ENCODE measurements at places on chromosomes 2 and 18.

GRCh38 chr2:10330700-10331026 is 28.0 kb downstream of the HPCAL1 start:
- no peak for DNase-seq

DNA sequence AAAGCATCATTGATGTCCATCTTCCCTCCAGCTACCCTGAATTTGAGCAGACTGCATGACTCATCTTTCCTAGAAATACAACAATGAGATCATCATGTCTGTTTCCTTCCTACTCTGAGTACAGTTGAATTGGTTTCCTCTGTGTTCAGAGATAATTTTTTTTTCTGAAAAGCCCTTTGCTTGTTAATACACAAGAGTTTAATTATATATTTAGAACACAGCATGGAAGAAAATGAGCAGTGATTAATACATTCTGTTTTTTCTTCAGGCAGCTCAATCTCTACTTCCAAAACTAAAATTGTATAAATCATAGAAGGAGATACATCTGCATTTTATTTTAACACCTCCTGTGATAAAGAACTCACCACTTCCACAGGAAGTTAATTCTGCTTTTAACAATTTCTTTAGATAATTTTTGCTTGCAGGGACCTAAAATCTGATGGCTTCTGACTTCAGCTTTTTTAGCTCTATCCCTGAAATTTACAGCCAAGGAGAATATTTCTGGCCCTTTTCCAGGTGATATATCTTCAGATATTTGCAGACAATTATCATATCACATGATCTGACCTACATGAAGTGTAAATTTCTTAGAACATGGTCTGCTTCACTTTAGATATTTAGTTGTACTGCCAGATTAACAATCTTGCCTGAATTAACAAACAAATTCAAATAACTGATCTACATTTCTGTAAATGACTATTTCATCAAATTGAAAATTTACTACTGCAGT is 249.0 kb downstream of the TRIB2 start:
- DNase-seq, result no peak

DNA sequence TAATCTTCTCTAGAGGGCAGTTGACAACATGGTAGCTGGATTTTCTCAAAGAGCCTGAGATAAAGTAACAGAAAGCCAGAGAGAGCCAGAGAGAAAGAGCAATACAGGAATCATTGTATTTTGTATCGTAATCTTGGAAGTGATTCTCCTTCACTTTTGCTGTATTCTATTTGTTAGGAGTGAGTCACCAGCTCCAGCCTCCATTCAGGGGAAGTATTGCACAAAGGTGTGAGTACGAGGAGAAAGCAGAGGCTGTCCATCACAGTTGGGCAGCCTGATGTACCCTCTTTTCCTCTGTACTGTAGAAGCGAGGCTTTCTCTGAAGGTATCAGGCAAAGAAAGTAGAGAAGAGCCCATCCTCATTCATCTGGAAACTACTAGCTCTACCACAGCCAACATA is 176.8 kb downstream of the KCNS3 start:
- DNase-seq, result no peak

DNA sequence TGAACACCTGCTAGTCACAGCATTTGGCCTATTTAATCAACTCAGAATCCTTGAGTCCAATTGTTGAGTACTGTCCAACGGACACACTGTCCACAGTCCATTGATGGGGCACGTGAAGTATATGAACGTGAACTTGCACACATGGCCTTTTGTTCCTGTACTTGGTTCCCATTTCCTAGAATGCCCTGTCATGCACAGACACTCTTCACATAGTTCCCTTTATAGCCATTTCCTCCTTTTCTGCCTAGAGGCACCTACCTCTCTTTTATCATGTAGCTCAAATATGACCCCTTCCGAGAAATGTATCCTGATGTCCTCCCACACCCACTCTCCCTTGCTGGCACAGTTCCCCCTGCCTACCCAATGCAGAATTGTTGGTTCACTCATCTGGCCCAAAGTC is 8.7 kb upstream of the CRYGA start:
- no peak for DNase-seq

GRCh38 chr2:23591111-23591510 is 206.1 kb downstream of the KLHL29 start:
- DNase-seq, result no peak

GRCh38 chr2:106137731-106138521 is 56.2 kb downstream of the UXS1 start:
- DNase-seq, result no peak

- DNase-seq, result no peak
Observed at GRCh38 chr2:54895730-54896129, 154.5 kb downstream of the RTN4 start.

DNA sequence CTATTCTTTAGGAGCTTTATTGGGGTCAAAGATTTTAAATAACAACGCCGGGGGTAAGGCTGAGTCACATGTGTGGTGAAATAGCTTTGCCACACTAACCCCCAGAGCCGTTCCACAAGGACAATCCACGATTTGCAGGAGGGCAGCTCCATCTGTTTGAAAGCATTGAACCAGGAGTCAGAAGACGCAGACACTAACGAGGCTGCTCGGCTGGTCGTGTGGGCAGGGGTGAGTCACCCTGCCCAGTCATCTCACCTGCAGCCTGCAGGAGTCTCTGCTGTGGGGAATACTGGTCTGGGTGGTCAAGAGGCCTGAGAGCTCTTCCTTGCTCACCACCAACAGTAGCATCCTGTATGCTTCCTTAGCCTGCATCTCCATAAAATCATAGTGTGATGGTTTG is 149.2 kb upstream of the NCK2 start:
- no peak for DNase-seq

DNA sequence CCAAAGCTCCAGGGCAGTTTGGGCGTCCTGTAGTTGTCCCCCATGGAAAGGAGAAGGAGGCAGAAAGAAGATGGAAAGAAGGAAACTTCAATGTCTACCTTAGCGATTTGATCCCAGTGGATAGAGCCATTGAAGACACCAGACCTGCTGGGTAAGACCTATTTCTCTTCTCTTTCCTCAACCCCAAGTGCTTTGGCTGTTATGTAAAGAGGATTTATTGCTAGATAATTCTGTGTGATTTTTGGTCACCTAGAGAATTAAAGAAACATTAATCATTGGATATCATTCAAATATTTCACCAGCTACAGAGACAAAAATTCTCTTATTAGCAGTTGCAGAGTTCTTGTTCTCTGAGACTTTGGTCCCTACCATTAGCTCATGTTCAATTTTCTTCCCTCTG is 1.9 kb downstream of the GALNT5 start:
- no peak for DNase-seq

- no peak for DNase-seq
Observed at GRCh38 chr18:73908323-73908722, 239.3 kb downstream of the FBXO15 start.

DNA sequence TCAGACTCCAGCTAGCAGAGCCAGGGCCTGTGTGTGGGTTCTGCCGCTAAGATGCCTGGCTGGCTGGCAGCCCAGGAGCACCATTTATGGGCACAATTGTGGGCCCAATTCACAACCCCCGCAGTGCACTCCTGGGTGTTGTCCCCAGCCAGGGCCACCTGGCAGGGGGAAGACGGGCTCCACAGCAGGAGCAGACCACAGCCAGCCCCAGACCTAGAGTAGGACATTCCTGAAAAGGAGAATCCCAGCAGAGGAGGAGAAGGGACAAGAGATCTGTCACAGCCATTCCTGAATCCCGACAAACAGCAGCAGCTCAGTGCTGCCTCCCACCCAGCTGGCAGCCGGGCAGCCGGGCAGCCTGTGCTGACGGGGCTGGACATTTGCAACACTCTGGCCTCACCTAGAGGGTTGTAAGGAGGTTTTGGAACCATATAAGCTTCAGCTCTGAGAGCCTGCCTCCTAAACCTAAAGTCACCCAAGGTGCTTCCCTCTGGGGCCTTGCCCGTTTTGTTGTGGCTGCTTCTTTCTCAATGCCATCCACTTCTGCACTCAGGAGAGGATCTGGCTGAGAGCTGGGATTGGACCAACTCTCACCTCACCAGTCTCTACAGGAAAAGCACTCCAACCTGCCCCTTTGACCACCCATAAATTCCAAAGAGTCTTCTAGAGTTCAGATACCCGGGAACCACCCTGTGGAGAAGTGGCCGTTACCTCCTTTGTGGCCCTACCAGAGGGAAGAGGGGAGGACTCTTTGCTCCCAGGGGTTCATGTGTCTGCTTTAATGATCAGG is 4.1 kb upstream of the TMEM177 start:
- DNase-seq, result no peak

DNA sequence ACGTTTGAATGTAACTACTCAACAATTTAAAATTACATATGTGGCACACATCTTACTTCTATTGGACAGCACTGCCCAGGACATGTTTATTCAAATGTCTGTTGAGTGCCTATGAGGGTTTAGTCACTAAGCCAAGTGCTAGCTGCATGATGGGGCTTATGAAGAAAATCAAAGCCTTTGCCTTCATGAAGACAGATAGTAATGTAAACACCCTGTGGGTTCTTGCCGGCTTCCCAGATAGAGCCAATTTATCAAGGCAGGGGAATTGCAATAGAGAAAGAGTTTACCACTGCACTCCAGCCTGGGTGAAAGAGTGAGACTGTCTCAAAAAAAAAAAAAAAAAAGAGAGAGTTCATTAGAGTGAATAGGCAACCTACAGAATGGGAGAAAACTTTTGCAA is 43.7 kb upstream of the NEB start:
- DNase-seq, result no peak

GRCh38 chr2:107595285-107595684 is 231.4 kb upstream of the RGPD4 start:
- DNase-seq, result no peak

DNA sequence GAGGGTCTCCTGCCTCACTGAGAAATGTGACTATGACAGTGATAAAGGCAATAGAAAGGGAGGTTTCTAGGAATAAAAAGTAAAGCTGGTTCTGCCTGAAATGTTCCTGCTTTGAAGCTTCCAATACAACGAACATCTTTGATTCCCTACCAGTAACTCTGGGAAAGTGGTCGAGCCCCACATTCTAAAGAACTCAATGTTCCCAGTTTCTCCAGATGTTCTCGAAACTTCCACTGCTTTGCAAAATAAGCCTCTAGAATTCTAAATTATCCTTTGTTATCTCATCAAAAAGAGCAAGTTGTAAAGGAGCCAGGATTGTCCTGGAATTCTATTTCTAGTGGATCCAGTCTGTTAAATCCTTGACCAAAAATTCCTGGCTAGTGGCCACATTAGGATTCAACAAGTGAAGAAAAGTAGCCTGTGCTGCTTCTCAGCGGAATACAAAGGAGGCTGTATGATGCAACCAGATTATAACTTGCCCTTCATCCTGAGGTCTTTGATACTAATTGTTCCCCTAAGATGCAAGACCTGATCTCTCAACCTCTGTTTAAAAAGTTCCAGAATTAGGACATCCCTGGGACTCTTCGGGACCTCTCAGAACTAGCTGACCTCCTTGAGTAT is 8.4 kb downstream of the SCN7A start:
- no peak for DNase-seq

- DNase-seq, result no peak
Observed at GRCh38 chr2:238425505-238425978, 1.2 kb upstream of the ASB1 start.

GRCh38 chr2:1569879-1570450 is 156.7 kb downstream of the TPO start:
- DNase-seq, result no peak

GRCh38 chr2:81467096-81467495 is 1162.5 kb upstream of the LRRTM1 start:
- DNase-seq, result no peak

GRCh38 chr2:88210132-88211002 is 40.2 kb downstream of the THNSL2 start:
- no peak for DNase-seq

DNA sequence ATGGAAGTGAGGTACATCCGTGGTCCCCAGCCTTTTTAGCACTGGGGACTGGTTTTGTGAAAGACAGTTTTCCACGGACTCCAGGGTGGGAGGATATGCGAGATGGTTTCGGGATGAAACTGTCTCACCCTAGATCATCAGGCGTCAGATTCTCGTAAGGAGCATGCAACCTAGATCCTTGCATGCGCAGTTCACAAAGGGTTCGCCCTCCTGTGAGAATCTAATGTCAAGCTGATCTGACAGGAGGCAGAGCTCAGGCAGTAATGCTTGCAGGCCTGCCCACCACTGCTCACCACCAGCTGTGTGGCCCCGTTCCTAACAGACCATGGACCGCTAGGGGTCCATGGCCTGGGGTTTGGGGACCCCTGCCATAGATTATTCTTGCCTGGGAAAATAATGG is 11.6 kb downstream of the B3GNT2 start:
- DNase-seq, result no peak

DNA sequence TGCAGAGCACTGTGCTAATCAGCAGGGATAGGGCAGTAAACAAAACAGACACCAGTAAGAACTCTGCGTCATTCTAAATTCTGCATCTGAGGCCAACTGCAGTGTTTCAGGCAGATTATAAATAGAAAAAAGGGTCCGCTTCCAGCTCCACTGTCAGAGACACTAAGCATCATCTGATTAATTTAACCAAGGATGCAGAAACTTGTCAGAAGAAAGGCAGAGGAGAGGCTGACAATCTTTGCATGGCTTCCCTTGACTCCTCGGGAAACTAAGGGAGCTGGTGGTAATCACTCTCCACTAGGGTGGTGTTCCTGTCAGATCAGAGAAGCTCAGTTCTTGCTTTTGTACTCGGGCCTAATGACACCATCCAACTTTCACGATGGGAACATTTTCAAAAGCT is 123.5 kb downstream of the DNAH6 start:
- DNase-seq, result no peak

DNA sequence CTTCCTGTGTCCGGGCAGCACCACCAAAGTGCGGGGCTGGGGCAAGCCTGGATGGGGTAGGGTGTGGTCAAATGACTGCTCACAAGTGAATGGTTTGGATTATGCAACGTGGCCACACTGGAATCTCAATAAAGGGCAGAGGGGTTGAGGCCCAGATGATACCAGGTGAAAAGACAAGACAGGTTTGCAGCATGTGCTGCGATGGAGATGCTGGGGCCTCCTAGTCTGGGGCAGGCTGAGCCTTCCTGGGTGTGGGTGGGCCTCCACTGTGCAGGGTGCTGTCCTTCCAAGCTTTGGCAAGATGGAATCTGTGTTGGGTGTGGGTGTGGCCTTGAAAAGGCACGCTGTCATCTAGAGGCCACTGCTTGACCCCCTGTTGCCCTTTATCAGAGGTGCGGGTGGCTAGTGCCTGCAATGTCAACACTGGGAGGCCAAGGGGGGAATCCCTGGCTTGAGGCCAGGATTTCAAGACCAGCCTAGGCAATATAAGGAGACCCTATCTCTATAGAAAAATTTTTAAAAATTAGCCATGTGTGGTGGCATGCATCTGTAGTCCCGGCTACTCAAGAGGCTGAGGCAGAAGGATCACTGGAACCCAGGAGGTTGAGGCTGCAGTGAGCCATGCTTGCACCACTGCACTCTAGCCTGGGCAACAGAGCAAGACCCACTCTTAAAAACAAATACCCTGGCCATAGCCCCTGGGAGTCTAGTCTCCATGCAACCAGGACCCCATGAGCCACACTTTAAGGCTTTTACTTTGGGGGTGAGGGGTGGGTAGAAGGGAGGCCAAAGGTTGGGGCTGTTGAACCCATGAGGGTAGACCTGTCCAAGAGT is 13.8 kb downstream of the RRM2 start:
- DNase-seq, result no peak

Data from activated CD8-positive, alpha-beta memory T cell treated with anti-CD3 and anti-CD28 coated beads, Interleukin-2, amount 10 ng/mL, durations not matched to agents 7 days and 5 days (primary cell).